ENCODE measurements at places on chromosomes 1 and 21. TPM values are rescaled to one million over a fixed set of nuclear protein-coding genes. Genes with fewer than 3 reads are reported as not detected.

BSND gene
- total RNA-seq, result not detected

SH2D2A gene
- total RNA-seq, result 2.9 TPM

SPRR1B gene
- not detected for total RNA-seq

GNG4 gene
- 0.04 TPM for total RNA-seq

PHF13 gene
- 6.4 TPM for total RNA-seq

HTR6 gene
- total RNA-seq, result not detected

OLIG2 gene
- not detected for total RNA-seq

PDC gene
- total RNA-seq, result not detected

AVPR1B gene
- total RNA-seq, result not detected

TMEM61 gene
- total RNA-seq, result not detected

SERPINC1 gene
- not detected for total RNA-seq

MX2 gene
- total RNA-seq, result 3.9 TPM

FASLG gene
- total RNA-seq, result not detected

LDLRAD1 gene
- not detected for total RNA-seq

RNF186 gene
- total RNA-seq, result not detected

HRNR gene
- not detected for total RNA-seq

OR6K3 gene
- total RNA-seq, result not detected

SPATA45 gene
- total RNA-seq, result not detected

BOLA1 gene
- total RNA-seq, result 13.5 TPM

SORT1 gene
- 165 TPM for total RNA-seq

TMIGD3 gene
- 6.2 TPM for total RNA-seq

All from heart right ventricle (tissue), 16 donors.